ENCODE measurements at places on chromosomes 16 and 17.

DNA sequence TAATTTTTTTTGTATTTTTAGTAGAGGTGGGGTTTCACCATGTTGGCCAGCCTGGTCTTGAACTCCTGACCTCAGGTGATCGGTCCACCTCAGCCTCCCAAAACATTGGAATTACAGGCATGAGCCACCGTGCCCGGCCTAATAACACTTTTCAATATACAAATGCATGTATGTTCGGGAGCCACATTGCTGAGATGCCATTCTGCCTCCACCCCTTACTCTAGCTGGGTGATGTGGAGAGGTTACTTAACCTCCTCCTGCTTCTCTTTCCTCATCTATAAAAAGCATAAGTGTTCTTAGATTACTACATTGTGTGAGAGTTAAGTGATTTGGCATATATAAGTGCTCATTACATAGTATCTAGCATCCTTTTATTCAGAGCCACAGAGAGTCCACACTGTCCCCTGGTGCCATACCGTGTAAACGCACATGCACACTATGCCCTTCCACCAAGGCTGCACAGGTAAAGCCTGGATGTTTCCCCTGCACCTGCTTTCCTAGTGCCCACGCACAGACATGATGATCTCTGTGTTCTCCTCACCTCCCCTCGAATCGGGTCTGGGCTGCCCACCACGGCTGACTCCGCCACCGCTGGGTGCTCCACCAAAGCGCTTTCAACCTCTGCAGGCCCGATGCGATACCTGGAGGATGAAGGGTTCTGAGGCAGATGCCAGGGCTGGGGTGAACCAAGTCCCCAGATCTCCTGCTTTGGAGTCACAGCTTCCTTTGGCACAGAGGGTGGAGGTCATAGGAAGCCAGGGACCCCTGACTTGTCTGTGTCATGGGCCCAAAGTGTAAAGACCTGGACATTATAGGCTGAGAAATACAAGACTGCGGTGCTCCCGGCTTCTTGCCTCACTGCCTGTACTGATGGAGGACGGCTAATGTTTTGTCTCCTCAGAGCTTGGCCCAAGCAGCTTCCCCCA lies 49.0 kb upstream of the ACSM2B start:
- no peak for DNase-seq

DNA sequence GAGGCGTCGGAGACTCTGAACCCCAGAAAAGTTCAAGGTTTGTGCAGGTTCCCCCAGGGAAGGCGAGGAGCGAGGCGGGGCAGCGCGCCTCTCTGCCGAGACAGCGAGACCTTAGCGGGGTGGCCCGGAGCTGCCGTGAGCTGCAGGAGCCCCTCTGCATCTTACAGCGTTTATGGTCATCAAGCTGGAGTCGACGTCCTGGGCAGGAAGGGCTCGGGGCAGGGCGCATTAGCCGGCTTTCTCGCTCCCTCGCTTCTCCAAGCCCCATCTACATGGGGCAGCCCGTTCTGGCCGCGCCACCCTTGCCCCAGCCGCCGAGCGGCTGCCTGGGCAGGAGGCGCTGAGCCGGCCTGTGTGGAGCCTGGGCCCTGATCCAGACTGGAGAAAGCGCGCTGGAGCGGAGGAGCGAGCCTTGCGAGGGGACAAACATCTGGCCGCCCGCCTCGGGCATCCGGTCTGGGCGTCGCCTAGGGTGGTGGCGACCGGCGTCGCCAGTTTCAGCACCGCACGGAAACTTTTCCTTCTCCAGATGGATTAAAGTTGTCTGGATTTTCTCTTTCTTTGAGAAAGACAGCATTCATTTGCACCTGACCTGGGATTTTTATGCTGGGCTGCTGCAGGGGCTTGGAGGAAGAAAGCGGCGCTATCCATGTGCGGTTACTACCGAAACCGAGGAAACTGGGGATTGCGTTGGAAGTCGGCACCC lies 750 bp downstream of the TMEM132E start:
- peak; percentile 38 for DNase-seq

- no peak for DNase-seq
Observed at GRCh38 chr17:74525465-74525725, 5.9 kb downstream of the CD300LB start.

- no peak for DNase-seq
Observed at GRCh38 chr16:20938426-20938825, 37.9 kb downstream of the LYRM1 start.

- no peak for DNase-seq
Observed at GRCh38 chr16:89297156-89297874, 79.8 kb downstream of the ZNF778 start.

DNA sequence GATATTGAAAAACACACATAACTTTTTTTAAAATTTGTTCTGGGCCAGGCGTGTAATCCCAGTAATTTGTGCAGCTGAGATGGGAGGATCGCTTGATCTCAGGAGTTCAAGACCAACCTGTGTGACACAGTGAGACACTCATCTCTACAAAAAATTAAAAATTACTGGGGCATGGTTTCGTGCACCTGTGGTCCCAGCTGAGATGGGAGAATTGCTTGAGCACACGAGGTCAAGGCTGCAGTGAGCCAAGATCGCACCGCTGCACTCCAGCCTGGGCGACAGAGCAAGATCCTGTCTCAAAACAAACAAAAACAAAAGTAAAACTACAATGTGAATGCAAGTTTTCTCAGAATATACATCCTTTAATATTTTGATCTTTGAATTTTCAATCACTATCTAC lies 15.1 kb downstream of the C16orf54 start:
- DNase-seq: no peak

DNA sequence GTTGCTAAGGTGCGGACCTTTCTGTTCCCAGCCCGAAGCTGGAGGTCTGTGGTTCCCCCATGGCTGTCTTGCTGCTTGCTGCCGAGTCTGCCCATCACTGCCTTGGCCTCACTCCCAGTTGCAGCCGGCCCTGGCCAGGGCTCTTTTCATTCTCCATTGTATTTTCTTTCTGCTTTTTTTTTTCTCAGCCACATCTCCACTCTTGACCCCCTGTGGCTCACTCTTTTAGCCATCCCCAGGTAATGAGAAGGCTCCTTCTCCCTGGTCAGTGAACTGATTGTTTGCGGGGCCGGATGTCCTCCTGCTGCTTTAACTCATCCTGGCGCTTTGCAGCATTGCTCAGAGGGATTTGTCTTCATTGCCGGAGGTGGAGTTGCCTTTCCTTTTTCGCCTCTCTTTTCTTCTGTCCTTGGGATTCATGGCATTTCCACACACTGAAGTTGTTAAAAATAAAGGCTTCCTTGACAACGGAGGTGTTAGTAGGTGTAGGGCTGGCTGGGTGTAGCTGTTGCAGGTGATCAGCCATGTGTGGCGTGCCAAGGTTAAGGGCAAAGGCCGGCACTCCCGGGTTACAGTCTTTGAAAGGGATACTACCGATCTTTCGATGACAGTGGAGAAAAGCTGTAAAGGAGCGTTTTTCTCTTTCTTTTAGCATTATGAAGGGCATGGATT lies 34.1 kb downstream of the MAP2K6 start:
- no peak for DNase-seq

GRCh38 chr17:73311428-73311780 lies 397 bp downstream of the CDC42EP4 start:
- DNase-seq: no peak

DNA sequence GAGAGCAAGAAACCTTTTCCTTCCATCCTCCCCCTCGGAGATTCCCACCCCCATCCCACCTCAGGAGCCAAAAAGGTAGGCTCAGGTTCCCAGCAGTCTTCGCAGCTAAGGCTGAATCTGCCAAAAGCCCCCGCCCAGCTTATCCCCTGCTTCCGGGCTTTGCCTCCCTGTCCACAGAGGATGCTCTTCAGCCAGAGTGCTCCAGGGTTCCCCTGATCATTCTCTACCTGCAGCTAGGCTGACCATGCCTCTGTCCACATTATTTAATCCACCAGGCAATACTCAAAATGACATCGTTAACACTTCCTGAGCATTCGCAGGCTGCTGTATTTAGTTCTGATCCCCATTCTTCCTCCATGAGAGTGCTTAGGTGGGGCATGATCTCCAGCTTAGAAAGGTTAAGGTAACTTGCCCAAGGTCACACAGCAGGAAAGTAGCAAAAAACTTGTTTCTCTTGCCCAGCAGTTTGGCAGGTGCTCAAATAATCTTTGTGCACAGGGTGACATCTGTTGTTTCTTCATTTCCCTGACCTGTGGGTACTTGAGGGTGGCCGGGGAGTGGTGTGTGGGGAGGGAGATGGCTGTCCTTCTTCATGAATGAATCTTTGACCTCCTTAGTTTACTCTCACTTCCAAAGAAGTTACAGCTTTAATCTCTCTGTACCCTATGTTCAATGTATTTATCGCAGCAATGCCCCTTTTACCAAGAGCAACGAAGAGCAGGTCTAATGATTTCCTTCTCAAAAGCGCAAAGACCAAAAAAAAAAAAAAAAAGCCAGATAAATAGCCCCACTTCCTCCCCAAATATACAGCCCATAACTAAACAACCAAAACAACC lies 848 bp upstream of the TBKBP1 start:
- no peak for DNase-seq

DNA sequence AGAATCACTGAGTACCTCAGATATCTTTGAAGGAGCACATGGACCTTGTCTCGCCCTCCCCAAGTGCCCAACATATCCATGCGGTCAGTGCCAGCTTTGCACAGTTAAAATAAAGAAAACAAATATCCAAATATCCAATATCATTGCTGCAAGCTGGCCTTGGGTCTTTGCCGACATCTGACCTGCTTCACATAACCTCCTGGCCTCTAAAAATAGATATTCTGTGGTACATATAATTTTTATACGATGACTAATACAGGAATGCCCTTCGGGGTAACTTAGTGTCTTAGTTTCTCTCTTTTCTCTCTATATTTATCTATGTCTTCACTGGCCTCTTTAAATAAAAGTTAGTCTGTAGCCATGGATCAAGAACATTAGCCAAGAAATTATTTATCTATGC lies 67.8 kb downstream of the MAF start:
- DNase-seq: no peak

DNA sequence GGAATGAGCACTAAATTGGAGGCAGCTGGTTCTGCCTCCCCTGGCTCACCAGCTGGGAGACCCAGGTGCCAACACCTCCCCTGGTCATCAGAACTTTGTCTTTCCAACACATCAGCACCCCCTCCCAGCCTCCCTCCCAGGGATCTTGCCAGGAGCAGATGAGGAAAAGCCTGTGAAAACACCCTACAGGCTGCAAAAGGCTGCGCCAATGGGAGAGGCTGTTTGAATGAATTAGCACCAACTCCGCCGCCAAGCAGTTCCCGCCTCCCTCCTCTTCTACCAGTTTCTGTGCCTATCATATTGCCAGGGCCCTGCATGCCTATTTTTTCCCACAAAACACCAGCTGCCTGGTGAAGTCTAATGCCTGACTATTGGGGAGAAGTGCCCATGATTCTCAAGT lies 137.0 kb downstream of the AIPL1 start:
- DNase-seq: no peak

- no peak for DNase-seq
Observed at GRCh38 chr16:82366462-82366861, 196.4 kb upstream of the MPHOSPH6 start.

- no peak for DNase-seq
Observed at GRCh38 chr17:50134206-50135110, 4.5 kb upstream of the SAMD14 start.

All from NCI-H526 treated with DMSO at 0.1 percent for 48 hours (cell line).